Hypothalamus (tissue), 51 donors: ENCODE measurements at places on chromosomes 16 and 17.

GRCh38 chr17:60311936-60312335, 80.0 kb downstream of the USP32 start:
- no peak for DNase-seq

DNA sequence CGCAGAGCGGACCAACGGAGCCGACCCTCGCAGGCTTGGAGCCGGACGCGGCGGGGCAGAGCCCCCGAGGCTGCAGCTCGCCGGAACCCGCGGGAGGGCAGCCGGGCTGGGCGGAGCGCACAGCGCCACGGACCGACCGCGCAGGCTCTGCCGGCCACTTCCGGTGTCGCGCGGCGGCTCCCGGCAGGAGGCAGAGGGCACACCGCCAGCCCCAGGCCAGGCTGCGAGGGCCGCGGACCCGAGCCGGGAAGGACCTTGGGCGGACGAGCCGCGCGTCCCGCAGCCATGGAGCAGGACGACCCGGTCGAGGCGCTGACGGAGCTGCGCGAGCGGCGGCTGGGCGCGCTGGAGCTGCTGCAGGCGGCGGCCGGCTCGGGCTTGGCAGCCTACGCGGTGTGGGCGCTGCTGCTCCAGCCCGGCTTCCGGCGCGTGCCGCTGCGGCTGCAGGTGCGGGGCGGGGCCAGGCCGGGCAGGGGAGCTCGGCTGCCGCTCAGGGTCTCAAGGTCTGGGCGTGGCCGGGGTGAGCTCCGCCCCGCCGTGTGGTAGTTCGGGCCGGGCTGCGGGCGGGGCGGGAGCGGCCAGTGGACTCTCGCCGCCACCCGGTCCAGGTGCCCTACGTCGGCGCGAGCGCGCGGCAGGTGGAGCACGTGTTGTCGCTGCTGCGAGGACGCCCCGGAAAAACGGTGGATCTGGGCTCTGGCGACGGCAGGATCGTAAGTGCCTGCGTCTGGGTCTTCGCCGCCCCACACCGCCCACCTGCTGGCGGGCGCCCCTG, at the start of gene ANTKMT:
Gene ANTKMT (plus strand): TSS at position 157 of the 775 bp plus-strand sequence. CDS start 129 bp downstream, at position 286.
- peak; percentile 82 for DNase-seq

DNA sequence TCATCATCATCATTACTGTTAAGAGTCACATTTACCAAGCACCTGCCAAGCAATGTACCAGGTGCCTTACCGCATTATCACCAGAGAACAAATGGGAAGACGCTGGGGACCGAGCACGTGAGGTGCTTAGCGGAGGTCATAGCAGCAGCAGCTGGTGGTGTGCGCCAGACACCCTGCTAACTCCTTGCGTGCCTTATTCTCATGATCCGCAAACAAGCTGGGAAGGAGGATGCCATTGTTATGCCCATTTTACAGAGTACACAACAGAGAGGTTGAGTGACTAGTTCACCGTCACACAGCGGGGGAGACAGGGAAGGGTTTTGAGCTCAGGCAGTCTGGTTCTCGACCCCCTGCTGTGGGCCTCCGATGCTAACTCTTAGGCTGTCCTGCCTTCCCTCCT, 7.3 kb downstream of the ATP2A3 start:
- no peak for DNase-seq

GRCh38 chr17:77506371-77506991, 365.7 kb downstream of the SEC14L1 start:
- no peak for DNase-seq

DNA sequence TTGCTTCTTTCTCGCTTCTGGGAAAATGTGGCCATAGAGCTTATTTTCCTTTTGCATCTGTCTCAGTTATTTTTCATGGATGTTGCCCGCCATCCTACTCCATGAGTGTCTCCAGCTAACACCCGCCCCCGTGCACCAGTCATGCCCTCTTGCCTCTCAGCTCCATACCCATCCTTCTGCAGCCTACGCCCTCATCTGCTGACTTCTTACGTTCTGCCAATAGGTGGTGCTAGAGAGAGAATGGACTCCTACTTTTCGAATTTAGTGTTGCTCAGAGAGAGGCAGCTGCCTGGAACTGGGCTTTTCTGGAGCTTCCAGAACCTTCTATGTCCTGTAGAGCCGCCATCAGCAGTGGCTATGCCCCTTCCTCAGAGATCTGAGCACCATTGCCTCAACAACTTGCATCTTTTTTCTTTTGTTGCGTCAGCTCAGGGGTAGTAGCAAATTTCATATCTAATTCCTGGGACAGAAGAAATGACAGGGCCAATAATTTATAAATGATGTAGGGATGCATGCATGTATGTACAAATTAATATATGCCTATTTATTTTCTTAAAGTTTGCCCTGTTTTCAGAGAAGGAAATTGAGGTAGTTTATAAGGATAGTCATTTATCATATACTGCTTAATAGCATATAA, 119.7 kb upstream of the MYOCD start:
- DNase-seq: no peak

DNA sequence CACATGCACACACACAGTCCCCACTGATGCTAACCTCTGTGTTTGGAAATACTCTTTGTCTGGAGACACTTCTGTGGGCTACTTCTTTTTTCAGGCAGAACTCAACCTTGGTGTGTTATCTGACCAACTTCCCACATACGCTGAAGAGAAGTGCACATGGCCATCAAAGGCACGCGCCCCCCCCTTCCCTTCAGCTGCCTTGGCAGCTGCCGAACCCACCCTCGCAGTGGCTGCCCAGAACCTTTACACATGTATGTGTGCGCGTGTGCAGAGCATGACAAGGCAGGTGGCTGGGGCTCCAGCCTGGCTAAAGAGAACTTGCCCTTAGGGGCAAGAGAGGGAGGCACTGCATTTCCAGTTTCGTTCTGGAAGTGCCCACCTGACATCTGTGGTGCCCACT, 3.9 kb downstream of the RAPGEFL1 start:
- DNase-seq: no peak

DNA sequence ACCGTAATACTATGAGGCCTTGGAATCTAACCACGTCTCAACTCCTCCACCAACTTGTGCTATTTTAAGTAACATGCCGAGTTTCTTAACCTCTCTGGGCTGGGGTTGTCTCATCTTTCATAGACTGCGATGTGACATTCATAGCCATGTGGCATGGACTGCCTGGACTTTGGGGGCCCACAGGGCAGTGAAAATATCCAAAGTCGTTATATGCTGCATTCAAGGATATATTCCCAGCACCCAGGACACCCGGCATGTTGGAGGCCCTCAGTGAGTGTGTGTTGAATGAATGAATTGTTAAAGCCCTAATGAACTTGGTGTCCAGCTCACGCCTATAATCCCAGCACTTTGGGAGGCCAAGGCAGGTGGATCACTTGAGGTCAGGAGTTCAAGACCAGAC, 203.1 kb downstream of the CBLN1 start:
- DNase-seq: no peak

GRCh38 chr17:61972311-61972710, 44.5 kb upstream of the INTS2 start:
- no peak for DNase-seq

- no peak for DNase-seq
Measured at GRCh38 chr17:38536661-38537060, 69.1 kb downstream of the SRCIN1 start.

GRCh38 chr16:66484453-66485213, 57.5 kb downstream of the BEAN1 start:
- no peak for DNase-seq

- no peak for DNase-seq
Measured at GRCh38 chr16:84324434-84325262, 30.0 kb downstream of the WFDC1 start.

DNA sequence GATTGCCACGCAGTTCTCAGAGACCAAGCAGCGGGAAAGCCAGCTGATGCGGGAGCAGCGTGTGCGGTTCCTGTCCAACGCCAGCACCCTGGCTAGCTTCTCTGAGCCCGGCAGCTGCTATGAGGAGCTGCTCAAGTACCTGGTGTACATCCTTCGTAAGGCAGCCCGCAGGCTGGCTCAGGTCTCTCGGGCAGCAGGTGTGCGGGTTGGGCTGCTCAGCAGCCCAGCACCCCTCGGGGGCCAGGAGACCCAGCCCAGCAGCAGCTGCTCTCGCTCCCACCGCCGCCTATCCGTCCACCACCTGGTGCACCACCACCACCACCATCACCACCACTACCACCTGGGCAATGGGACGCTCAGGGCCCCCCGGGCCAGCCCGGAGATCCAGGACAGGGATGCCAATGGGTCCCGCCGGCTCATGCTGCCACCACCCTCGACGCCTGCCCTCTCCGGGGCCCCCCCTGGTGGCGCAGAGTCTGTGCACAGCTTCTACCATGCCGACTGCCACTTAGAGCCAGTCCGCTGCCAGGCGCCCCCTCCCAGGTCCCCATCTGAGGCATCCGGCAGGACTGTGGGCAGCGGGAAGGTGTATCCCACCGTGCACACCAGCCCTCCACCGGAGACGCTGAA, 15.2 kb downstream of the CACNA1G start:
- no peak for DNase-seq

GRCh38 chr16:21197112-21197511, 14.3 kb downstream of the ZP2 start:
- no peak for DNase-seq

- DNase-seq: no peak
Measured at GRCh38 chr16:6964679-6965078, 368.0 kb upstream of the RBFOX1 start.

GRCh38 chr17:40062329-40063186, at the start of gene THRA:
Gene THRA (plus strand): TSS chr17:40062965. CDS start chr17:40074489, 11,524 bp downstream.
- DNase-seq: peak; percentile 46

GRCh38 chr17:62718429-62718828, 89.7 kb downstream of the MARCHF10 start:
- no peak for DNase-seq

- no peak for DNase-seq
Measured at GRCh38 chr17:79559111-79559887, 51.6 kb downstream of the RBFOX3 start.

DNA sequence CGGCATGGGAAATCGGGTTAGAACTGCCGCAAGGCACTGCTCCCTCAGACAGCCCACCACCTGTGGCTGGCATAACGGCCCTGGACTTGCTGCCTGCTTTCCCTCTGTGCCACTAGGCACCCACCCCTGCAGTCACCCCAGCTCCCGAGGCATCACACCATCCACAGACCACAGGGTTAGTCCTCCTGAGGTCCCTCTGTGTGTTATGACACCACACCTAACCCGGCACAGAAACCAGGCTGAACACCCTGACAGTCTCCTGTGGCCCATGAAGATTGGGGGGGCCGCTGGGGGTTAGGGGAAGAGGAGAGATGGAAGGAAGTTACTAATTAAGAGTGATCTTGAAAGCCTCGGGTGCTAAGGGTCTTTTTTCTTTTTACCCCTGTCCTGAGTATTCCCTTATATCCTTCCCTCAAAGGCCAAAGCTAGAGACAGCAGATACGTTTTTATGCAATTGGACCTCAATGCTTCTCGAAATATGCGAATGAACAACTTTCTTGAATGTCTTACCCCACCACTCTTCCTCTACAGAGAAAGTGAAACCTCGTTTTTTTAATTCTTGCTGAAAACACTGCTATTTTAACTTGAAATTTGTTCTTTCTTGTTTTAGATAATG, 7.0 kb downstream of the CYTH1 start:
- no peak for DNase-seq

DNA sequence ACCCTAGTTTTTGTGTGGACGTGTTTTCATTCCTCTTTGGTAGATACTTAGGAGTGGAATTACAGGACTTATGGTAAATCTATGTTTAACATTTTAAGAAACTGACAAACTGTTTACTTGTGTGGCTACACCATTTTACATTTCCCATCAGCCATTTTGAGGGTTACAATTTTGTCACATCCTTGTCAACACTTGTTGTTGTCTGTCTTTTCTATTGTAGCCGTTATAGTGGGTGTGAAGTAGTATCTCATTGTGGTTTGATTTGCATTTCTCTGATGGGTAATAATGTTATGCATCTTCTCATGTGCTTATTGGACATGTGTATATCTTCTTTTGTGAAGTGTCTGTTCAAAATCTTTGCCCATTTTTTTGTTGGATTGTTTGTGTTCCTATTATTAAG, 4.5 kb downstream of the FTO start:
- no peak for DNase-seq

DNA sequence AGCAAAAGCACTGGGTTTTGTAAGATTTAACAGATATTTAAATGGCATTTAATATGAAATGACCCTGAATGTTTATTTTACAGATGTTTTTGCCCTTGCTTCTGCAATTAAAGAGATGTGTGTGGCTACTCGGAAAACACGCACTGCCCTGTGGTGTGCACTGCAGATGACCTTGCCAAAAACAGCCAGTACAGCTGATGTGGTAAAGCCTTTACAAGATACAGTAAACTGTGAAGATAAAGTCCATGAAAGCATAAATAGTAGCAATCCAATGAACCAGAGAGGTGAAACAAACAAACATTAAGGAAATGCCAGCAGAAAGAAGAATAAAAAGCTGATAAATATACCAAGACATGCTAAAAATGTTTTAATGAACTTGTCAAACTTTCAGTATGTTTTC, 15.7 kb downstream of the CCDC43 start:
- no peak for DNase-seq

DNA sequence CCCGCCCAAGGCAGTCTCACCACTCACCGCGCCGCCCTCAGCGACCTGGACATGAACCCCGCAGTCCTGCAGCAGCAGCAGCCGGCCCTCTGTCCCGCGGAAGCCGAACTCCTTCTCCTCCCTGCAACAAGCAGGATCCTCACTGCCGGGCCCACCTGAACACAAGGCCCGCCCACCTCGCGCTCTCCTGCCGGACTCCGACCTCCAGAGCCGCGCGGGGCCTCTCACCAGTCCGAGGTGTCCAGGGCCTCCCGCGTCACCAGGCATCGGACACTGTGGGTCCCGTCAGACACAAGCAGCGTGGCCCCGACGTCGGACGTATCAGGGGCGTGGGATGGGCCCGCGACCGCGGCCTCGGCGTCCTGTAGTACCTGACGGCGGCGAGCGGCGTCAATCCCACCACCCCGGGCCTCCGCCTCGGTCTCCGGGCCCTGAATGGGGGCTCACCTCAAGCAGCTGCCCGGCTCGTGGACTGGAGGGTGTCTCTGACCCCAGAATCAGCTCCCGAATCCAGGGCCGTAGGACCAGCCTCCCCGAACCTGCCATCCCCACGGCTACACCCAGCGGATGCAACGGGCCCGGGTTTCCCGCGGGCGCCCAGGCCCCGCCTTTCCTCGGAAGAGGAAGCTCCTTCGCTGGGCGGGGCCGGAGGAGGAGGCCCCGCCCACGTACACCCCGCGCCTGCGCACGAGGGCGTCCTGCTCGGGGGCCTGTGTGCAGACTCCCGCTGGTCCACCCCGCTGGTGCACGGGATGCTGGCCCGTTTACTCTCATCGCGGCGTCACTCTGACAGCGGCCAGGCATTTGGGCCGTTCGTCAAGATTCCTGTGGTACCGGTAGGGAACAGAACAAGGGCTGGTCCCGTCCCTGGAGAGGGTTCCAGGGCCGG, at the start of gene ACD:
Gene ACD (minus strand): TSS at position 586 of the 889 bp plus-strand sequence. CDS start 40 bp downstream, at position 546.
- peak; percentile 66 for DNase-seq
